ENCODE measurements at places on chromosomes 3 and 15.

DNA sequence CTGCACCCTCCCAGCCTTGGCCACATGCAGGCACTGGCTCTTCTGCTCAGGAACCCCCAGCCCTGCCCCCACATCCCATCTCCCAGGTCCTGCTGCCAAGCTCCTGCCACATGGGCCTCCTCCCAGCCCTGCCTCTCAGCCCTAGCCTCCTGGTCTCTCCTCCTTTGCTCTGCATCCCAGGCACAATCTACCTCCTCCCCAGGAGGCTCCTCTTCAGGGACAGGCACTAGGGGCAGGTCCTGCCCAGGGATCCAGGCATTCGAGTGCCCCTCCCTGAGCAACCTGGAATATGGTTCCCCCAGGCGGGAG is 12.4 kb downstream of the DNAJB8 start:
- no peak for DNase-seq

DNA sequence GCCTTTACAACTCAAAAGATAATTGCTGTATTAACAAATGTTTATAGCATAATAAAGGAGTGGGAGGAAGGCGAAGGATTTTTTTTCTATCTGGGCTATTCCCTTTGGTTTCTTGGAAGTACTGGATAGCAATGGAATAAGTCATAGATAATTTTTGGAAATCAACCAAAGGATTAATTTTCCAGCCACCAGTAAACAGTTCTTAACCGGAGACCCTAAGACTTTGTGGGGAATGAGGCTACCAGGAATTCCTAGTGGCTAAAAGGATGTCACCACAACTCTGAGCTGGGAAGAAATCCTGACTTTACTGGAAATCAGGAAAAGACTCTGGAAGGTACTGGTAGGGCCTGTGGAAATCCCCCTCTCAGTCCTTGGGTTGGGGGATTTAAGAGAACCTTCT is 138.4 kb upstream of the RARB start:
- DNase-seq: no peak

GRCh38 chr3:35422836-35423601 is 216.3 kb upstream of the ARPP21 start:
- no peak for DNase-seq

DNA sequence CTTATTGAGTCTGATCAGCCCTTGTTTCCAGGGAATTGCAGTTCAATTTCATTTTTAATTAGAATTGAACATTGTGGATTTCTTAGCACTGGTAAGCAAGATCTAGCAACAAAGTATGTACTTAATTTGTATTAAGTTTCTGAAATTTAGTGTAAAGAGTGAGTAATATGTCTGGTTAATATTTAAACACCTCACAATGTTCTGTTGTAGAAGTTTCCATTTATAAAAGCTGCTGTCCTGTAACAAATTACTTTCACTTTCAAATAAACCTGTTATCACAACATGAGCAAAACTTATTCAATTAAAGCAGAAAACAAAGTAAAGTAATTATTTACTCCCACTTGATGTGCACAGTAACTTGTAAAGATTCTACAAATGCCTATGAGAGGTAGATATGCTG is 448.5 kb downstream of the NAALADL2 start:
- no peak for DNase-seq

DNA sequence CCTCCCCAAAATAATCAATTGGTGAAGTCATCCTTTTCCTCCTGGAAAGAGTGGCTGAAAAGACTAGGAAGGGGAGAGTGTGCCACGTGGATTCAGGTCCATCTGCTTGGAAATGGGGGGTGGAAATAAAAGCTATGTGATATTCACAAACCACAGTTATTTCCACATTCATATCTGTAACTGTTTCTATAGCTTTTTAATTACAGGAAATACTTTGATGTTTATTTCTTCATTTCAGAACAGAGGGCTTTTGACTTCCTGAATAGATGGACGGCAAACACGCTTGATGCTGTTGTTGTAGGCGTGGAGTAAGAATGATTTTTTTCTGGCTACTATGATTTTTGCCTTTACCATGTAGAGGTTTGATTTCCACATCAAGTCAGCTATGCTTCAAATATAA is 10.1 kb downstream of the AADACL2 start:
- no peak for DNase-seq

GRCh38 chr3:99108508-99108907 is 207.0 kb upstream of the DCBLD2 start:
- no peak for DNase-seq

GRCh38 chr15:81256916-81257315 is 60.2 kb downstream of the IL16 start:
- DNase-seq: no peak

- DNase-seq: no peak
Observed at GRCh38 chr3:191020730-191021396, 158.4 kb upstream of the GMNC start.

- DNase-seq: no peak
Observed at GRCh38 chr15:79105141-79105540, 14.6 kb upstream of the RASGRF1 start.

DNA sequence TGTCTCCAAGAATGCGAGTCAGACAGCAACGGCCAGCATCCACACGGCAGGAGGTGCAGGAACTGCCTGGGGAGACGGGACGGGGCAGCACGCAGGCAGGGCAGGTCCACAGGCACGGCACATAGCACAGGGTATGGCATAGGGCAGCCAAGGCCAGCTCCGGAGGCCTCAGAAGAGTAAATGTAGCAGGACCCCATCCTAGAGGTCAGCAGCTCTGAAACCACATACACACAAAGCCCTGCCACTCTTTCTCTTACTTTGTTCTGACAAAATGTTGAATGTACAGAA is 26.9 kb downstream of the ZXDC start:
- DNase-seq: no peak

DNA sequence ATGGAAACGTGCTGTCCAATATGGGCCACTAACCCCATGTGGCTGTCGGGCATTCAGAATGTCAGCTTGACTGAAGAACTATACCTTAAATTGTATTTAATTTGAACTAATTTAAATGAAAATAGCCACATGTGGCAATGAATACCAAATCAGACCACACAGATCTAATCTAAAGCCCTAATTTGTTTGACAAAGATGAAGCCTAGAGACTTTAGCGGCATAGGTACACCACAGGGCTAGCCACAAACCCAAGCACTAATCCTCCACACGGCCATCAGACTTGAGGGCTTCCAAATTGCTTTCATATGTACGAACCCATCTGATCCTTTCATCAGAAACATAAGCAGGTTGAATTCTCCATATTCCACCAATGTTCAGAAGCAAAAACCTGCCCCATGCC is 81.4 kb downstream of the SHQ1 start:
- DNase-seq: no peak

DNA sequence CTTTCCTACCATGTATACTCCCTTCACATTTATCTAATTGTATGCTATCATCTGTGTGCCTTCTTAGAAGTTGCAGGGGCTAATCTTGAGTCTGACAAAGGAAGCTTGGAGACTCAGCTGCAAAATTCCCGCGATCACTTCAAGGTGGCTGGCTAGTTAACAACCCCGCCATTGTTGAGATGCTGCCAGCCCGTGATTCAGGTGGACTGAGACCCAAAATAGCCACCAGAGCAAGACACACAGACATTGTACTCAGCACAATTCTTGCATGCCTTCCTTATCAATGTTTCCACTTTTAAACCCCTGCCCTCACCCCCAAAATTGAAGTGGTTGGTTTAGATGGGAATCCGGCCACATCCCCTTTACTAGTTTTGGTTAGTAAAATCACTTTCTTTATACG is 225.8 kb upstream of the ZNF717 start:
- no peak for DNase-seq

DNA sequence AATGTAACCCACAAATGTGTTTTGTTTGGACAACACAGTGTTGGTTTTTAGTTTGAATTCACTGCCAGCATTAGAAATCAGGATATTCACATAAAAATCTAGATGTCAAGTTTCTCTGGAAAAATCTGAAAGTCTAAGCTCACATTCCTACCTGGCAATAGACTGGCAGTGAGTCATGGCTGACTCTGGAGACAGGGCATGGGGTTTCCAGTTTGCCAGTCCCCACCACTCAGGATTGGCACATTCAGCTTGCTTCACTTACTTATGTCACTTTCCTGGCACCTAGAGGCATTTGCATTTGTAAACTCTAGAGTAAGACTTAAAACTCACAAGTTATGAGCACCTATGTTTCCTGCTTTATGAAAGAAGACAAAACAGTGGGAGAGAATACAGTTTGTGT is 19.1 kb upstream of the SEC61A1 start:
- no peak for DNase-seq

- DNase-seq: no peak
Observed at GRCh38 chr3:51156147-51156546, 228.9 kb upstream of the MANF start.

- DNase-seq: no peak
Observed at GRCh38 chr3:192731233-192731632, 3.9 kb upstream of the FGF12 start.

- no peak for DNase-seq
Observed at GRCh38 chr3:172536505-172536904, 13.3 kb upstream of the TNFSF10 start.

DNA sequence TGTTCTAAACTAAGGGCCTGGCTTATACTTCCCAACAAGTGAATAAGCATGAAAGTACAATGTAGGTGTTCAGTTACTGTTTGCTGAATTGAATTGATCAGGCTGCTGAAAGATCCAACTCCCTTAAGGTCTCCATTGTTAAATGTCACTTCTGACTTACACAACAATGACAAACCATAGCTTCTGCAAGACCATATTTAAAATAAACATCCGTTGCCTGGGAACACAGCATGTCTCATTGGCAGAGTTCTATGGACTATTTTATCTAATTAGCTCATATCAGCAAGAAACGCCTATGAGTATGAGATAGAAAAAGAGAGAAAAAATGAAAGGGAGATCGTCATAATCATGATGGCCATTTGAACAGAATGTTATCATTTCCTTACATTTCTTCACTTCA is 605.4 kb downstream of the FGF12 start:
- DNase-seq: no peak

GRCh38 chr3:188772886-188773285 is 398.9 kb upstream of the TPRG1 start:
- DNase-seq: no peak

DNA sequence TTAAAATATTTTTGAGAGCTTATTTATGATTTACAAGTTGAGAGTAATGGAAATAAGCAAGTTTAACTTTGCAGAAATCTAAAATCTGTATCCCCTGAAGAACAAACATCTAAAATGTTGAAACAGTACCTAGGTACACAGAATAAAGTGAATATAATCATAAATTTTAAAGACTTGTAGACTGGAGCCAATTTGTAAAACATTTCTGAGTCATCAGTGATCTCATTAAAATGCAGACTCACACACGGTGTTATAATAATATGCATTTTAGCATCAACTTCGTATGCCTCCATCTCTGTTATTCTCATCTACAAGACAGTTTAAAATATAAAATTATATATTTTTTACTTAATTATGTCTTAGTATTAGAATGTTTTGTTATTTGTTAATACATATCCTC is 399.5 kb upstream of the GOLIM4 start:
- DNase-seq: no peak

DNA sequence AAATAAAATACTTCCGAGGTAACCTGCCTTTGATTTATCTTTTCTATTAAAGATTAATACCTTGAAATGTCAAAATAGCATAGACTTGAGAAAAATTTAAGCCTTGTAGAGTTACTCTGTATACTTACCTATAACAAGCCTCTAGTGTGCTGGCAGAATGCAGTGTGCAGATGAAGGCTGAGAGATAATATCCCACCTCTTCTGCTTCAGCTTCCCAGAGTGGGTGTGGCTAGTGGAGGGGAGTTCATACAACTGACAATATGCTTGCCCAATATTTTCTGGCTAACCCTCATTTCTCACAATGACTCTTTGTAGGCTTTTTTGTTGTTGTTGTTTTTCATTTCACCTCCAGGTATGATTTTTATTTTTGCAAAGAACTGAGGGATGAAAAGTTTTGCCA is 15.7 kb upstream of the ZBTB20 start:
- no peak for DNase-seq

All from cerebellar nuclear complex (tissue), 1 donor.